ENCODE measurements at places on chromosomes 2 and 18. TPM values are rescaled to one million over a fixed set of nuclear protein-coding genes. Genes with fewer than 3 reads are reported as not detected.

DNA sequence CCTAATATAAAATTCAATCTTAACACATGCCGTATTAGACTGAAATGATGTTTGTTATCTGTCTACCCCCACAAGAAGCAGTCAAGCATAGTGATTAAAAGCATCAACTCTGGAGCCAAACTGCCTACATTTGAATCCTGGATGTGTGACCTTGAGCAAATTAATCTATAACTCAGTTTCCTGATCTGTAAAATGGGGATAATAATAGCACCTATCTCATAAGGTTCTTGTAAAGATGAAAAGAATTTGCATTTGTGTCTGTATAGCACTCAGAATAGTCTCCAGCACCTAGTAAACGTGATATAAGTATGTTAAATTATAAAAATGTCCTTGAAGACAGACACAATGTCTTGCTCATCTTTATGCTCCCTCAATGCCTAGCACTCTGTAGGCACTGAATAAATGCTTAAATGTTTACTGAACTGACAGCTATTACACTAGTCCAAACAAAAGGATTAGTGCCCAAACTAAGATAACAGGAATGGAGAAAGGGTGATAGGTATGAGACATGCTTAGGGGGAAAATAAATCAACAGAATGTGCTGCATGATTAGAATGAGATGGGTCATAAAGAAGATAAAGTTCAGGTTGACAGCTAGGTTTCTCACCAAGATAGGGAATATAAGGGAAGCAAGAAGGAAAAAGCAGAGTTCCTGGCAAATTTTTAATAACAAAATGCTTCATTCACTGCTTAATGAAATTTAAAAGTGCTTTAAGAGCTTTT is 180.6 kb downstream of the ATAD2B start:
- DNase-seq: no peak

GRCh38 chr2:174692256-174692919 is 71.9 kb downstream of the CHRNA1 start:
- no peak for DNase-seq

DNA sequence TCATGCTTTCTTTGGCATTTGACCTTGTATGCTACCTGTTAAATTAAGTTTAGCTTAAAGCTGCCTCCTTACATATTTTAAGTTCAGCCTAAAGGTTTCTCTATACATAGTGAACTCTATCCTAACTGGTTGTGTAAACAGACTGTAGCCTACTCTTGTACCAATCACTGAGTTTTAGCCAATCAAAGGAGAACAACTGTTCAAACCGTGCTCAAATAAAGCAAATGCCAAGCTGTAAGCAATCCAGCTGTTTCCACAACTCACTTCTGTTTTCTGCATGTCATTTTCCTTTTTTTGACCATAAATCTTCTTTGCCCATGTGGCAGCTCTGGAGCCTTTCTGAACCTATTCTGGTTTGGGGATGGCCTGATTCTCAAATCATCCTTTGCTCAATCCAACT is 1603.8 kb upstream of the ACVR2A start:
- no peak for DNase-seq

The BOK gene
- 35.1 TPM for total RNA-seq
